ENCODE measurements at places on chromosomes 6 and 20.
A peak's percentile ranks its signal among the peaks of the same experiment; 100 is the strongest.

DNA sequence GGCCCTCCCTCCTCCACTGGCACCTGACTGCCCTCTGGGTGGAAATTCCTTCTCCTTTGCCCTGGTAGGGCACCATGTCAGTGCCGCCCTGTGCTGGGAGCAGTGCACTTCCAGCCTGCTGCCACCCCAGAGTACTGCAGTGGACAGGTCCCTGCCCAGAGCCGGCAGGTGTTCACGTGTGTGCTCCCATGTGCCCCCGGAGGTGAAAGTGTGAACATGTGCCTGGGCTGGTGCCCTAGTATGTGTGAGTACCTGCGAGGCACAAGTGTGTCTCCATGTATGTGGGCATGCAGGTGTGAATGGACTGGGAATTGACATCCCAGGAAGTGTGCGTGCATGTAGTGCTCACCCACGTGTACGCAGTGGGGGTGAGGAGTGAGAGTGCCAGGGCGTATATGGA, 29.4 kb downstream of the SDCBP2 start:
- no peak for DNase-seq

DNA sequence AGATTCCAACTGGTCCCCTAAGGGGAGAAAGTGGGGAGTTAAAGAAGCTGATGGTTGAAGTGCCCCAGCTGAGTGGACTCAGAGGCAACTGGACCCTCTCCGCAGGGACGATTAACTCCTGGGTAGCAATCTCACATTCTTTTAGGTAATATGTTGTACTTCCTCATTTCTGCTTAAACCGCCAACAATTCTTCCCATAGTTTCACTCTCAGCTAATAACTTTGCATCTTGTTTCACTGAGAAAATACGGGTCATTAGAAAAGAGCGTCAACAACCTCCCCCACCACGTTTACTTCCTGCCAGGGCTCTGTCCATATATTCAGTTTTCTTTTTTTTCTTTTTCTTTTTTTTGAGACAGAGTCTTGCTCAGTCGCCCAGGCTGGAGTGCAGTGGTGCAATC, 39.5 kb upstream of the CHD6 start:
- no peak for DNase-seq

DNA sequence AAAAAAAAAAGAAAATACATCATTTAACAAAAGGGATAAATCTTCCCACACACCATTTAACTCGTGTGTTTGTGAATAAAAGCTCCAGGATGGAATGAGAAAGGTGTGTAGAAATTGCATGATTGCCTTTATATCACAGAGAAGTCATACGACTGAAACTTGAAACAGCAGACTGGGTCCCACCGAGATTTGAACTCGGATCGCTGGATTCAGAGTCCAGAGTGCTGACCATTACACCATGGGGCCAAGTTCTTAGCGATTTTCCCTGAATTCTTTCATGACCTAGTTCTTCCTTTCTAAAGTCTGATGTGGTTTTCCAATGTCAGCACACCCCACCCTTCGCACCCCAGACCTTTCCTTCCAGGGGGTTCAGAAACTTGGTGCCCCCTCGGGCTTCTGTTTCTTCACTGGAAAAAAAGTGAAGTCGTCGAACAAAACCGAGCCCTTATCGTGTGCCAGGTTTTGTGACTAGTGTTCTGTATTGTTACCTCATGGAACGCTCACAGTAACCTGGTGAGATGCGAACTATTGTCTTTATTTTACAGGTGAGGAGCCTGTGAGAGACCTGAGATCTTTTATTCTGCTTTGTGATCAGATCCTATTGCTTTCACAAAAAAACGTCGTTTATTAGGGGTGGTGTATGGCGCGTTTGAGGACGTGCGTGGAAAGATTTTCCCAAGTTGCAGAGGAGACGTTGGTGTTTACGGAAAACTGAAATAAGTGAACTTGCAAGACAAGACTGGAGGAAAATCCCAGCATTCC, 120.8 kb downstream of the OR2B2 start:
- peak; percentile 85 for DNase-seq

DNA sequence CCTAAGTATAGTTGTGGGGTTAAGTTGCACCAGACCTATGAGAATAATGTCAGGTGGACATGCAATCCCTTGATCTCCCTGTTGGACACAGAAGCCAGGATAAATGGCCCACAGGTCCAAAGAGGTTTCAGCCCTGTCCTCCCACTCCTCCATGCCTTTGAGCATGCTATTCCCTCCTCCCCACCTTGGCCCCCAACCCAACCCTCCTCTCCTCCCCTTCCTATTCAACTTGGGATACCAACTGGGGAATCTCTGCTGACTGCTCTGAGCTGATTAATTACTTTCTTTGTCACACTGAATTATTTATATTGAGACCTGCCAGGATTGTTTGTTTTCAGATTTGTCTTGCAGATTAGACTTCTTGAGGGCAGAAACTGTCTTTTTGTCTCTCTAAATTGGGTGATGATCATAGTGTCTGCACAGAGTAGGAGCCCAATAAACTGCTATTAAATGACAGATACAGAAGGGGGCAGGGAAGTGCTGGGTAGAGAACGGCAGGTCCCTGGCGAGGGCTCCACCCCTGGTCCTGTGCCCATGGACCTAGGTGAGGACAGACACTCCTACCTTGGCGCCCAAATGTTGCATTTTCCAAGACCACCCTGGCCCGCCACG, 120.9 kb downstream of the UNC5CL start:
- no peak for DNase-seq

GRCh38 chr6:63904650-63905248, 269.1 kb downstream of the PHF3 start:
- peak; percentile 92 for DNase-seq

- no peak for DNase-seq
These were observed 69.6 kb downstream of the PYGB start for GRCh38 chr20:25317351-25318075.

- peak; percentile 72 for DNase-seq
These were observed 17.6 kb upstream of the EIF2S2 start for GRCh38 chr20:34129518-34130162.

DNA sequence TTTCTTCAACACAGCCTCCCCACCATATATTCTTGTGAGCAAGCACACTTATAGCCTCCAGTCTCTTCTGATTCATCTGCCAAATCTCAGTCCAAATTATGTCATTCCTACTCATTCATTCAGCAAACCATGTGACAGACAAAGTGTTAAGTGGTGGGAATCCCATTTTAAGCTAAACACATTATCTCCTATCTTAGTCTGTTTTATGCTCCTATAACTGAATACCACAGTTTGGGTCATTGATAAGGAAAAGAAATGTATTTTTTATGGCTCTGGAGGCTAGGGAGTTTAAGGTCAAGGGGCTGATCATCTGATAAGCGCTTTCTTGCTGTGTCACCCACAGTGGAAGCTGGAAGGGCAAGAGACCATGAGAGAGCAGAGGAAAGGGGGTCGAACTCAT, 23.9 kb upstream of the SMIM13 start:
- no peak for DNase-seq
